Ascending aorta (tissue), 2 donors: ENCODE measurements at places on chromosomes 12 and 14.

GRCh38 chr12:6369916-6370575, 5.3 kb downstream of the SCNN1A start:
- no peak for DNase-seq

DNA sequence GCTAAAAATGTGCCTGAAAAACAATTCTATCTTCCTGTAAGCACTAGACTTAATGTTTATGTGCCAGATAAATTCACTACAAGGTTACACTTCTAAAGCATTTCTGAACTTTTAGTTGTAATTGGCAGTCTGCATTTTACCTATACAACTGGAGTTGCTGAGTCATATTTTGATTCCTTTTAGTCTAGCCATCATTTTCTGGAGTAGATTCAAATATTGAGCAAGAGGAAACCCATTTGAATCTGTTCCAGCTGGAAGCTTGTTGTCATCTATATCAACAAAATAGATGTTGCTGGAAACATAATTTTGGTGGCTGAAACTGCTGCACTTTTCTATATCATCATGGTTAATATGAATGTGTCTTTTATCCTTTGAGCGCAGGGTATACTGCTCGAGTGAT, 122.2 kb upstream of the CCDC175 start:
- DNase-seq, result no peak

DNA sequence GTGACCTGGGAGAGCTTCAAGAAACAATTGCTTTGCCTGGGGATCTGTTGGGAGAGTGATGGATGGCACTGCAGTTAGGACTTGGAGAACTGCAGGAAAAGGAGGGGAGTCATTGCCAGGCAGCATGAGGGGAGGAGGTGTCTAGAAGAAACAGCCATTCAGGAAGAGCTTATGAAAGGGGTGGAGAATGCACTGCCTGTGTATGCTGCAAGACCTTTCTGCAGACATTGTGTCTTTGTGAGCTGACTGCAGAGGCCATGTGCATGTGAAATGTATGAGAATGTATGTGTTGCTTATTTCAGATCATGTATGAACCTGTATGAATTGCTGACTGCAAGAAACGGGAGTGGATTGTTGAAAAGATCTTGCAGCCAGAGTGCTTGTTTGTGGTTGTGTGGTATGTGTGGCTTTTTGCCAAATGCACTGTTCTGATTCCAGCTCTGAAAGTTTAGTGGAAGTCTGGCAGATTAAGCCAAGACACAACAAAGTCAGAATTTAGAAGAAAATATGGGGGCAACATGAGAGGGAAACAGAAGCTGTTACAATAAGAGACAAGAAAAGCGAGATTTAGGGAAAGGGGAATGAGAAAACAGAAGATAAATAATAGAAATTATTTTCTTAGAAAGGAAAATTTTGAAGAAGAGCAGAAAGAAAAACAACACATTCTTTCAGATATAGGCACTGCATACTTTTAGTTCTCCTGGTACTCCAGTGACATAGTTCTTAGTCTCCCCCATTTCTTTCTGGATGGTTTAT, 9.8 kb upstream of the RIMKLB start:
- DNase-seq, result peak; percentile 32

DNA sequence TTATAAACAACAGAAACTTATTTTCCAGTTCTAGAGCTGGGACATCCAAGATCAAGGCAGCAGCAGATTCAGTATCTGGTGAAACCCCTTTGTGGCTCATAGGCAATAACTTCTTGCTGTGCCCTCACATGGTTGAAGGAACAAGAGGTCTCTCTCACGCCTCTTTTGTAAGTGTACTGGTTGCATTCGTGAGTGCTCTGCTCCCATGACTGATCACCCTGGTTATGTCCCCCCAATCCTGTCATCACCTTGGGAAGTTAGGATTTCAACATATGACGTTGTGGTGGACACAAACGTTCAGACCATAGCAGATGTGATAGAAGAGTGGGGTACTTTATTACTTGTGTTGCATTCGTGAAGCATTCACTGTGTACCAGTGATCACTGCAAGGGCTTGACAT, 184.0 kb downstream of the SRGAP1 start:
- DNase-seq, result no peak

DNA sequence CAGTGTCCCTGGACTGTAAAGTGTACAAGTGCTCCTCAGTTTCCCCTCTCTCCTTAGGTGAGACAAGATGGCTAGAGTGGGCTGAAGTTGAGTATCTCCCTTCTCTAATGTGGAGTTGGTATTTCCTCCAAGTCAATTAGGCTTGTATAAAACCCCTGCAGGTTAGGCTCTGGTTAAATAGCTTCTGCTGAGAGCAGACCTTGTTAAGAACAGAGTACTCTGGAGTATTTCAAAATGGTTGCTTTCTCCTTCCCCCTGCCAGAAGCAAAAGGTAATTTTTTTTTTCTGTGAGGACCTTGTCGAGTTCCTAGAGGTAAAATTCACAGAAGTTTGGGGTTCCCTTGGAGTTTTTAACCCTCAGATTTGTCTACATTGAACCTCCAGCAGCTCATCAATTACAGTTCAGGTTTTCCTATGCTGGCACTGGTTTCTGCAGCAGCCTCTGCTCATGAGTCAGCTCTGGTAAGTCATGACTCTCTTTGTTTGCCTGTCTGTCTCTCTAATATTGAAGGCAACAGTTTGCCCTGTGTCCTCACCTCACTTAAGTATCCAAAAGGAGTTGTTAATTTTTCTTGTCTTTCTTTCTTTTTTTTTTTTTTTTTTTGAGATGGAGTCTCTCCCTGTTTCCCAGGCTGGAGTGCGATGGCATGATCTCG, 27.8 kb upstream of the GLIPR1 start:
- no peak for DNase-seq

DNA sequence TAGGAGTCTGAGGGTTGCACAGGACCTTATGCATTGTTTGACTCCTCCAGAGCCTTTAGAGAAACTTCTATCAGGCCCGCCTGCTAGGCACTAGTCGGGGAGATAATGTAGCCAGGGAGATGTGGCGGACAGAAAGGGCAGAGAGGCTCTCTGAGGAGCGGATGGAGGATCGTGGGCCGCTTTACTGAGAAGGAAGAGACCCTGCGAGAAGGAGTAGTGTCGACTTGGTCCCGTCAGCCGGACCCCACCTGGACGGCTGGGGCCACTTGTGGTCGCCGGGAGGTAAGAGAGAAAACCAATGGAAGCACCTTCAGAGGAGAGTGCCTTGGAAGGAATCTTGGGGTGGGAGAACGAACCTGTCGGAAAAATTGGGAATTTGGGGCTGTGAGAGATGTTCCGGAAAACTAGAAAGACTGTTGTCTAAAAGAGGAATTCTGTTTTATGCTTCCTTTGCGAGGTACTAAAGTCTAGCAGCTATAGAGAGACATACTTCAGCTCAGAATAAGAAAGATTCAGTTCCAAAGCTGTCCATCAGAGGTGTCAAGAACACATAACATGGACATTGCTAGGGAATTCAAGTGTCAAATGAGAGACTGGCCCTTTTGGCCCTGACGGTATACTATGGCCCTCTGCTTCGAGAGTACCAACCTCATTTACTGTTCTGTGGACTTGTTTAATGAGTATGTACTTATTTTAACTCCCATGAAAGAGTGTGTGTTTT, 660 bp upstream of the MCRS1 start:
- no peak for DNase-seq

GRCh38 chr12:67981287-67982162, 7.7 kb upstream of the IFNG-AS1 start:
- DNase-seq, result no peak

- DNase-seq, result no peak
These were observed 154.8 kb downstream of the TMX1 start for GRCh38 chr14:51394804-51395203.

- DNase-seq, result no peak
These were observed 227.7 kb upstream of the NPAS3 start for GRCh38 chr14:32710731-32711680.
